ENCODE measurements at places on chromosomes 2 and 18.

- no peak for DNase-seq
Measured at GRCh38 chr18:604771-605170, 8.0 kb downstream of the CLUL1 start.

GRCh38 chr18:10249801-10250200, 204.6 kb upstream of the APCDD1 start:
- no peak for DNase-seq

GRCh38 chr2:222322236-222322635, 23.4 kb upstream of the PAX3 start:
- DNase-seq: no peak

DNA sequence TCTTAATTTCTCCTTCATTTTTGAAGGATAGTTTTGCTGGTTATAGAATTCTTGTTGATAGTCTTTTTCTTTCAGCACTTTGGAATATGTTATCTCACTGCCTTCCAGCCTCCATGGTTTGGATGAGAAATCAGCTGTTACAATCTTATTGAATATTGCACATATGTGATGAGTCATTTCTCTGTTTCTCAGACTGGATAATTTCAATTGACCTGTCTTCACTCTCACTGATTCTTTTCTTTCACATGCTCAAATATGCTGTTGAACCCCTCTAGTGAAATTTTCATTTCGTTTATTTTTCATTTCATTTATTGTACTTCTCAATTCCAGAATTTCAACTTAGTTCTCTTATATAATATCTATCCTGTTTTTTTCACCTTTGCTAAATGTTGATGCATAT, 22.2 kb downstream of the PDK1 start:
- no peak for DNase-seq

Data from stimulated activated CD4-positive, alpha-beta T cell treated with anti-CD3 and anti-CD28 coated beads, Interleukin-1b, Interleukin-23, amount 100 ng/mL, for 4 hours (primary cell).